ENCODE measurements at places on chromosomes 6 and 20.

- DNase-seq: no peak
Measured at GRCh38 chr6:153735761-153736160, 303.3 kb upstream of the OPRM1 start.

DNA sequence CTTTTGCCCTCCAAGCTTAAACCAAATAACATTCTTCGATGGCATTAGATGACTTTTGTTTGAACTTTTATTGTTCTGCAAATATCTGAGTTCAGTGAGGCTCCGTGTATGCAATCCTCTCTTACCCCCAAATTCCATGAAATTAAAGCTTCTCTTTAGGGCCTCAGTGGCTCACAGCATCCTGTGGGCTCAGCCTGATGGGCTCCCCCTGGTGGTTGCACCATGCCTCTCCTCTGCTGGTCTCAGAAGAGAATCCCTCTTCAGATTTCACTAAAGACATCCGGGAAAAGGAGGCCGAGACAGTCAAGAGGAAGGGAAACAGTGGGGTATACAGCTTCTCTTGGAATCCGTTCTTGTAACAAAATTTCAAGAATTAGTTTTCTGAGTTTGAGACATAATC lies 331.6 kb upstream of the NT5E start:
- no peak for DNase-seq

DNA sequence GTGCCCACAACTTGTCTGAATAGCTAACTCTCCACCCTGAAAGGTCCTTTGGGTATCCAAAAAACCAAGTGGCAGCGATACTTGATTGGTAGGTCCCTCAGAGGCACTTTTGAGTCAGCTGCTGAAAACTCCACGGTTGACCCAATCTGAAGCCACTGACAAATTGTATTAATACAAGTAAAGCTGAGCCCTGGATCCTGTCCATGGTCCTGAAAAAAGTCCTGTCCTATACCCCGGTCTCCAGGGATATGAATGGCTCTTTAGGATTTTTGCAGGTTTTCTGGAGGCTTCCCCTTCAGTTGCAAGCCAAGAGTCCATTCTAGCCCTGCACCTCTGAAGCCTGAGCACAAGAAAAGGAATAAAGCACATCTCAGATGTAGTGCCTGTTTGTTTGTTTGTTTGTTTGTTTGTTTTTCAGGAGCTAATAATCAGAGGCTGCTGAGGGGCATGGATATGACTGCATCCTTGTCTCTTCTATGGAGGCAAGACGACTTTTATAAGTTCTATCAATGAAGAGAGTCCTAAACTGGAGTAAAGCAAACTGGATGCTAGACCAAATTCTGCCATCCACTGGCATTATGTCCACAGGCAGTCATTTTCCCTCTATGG lies 1.7 kb upstream of the SLC12A5 start:
- DNase-seq: no peak

DNA sequence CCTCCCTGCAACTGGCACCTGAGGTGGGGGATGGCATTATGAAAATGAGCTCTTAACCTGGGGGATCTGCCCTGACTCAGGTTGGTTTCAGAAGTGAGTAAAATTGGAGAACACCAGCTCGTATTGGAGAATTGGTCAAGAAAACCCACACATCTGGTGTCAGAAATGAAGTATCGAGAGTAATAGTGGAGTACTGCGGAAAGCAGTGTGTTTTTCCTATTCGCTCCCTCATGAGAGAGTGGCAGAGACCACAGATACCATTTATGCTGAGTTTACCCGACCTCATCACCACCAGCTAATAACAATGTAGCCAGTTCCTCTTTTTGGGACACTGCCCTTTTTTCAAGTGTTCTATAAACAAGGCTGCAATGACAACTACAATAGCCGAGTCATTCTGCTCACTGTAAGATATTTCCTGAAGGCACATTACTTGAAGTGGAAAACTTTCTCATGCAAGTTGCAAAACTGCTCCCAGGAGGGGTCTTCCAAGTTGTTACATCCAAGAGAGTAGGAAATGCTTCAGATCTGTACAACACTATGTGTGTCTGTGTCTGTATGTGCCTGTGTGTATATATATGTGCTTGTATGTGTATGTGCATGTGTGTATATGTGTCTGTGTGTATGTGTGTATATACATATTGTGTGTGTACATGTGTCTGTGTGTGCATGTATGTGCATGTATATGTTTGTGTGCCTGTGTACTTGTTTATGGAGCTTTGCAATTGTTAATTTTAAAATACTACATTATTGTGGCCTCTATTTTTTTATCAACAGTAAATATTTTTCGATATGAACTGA lies 106.0 kb upstream of the CST7 start:
- DNase-seq: no peak

- no peak for DNase-seq
Measured at GRCh38 chr6:8075185-8075584, 11.0 kb upstream of the BLOC1S5 start.

DNA sequence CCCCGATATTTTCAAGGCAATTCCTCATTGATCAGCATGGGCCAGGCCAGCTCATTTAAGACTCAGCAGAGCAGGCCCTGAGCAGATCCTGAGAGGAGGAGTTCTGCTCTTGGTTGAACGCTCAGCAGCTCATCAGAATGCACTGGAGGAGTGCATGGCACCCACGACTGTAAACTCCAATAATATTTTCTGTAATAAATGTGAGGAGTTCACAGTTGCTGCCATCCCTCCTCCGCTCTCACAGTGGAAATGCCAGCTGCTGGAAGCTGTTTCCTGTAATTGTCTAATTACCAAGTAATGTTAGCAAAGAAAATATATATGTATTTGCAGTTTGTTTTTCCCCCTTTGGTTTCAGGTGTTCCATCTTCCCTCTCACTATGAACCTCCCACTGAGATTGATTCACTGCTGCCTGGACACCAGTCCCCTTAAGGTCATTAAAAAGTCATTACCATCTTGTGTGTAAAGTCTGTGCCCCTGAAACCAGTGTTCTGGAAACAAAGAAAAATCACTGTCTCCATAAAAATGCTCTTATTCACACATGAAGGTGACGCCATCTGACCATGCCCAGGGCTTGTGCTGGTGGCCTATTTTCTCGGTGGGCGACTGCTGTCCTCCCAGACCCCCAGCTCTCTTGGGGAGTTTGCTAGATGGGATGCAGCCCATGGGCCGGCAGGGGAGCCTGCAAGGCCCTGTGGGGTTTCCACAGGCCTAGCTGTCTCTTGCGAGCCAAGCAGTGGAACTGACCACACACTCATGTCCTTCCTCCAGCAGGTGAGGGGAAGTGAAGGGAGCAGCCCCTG lies 374.2 kb downstream of the ZFAND3 start:
- no peak for DNase-seq

DNA sequence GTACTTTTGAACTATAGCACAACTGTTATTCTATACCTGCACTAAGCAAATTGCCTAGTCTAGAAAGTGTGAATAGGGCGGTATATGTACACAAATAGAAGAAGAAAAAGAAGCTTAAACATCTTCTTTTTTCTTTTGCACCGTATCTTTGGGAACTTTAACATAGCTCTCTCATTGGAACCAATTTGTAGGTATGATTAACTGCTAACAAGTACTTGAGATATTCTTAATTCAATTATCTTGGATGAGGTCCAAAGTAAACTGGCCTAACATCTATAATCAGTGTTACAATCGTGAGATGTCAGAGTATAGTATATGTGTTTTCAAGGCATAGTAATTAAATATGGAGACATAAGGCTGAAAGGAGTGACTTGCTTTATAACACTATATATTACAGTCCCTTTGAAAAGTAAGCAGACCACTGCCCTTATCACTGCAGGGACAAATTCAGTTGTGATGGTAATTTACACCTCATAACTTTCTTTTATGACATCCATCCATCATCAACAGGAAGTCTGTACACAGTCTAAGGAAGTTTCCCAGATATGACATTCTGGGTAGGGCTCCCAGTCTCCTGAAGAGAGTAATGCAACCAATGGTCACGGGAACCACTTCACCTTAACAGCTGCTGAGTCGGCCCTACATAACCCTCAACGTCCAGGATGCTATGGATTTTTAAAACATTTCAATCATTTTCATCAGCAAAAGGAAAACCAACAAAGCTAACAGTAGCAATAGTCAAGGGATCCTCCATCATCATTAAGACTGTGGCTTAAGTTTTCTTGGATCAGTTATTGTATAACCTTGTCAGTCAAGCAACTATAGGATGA lies 37.6 kb downstream of the NKAIN2 start:
- DNase-seq: no peak

DNA sequence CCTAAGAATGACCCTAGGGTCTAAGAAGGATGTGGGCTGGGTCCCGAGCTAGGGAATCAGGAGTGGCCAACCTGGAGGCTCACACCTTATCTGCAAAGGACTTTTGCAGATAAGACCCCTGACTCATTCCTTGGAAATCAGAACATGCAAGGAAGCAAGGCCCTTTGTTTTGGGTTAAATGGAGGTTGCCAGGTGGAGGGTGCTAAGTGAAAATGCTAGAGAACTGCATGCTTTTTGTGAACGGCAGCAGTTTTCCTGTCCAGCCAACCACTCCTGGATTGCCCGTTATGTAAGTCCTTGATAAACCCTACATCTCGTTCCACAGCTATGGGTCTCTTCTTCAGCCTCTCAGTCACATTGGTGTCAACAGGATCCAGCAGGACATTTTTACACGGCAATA lies 52.1 kb upstream of the CST7 start:
- no peak for DNase-seq

GRCh38 chr6:10720265-10720959 lies 2.5 kb upstream of the TMEM14C start:
- DNase-seq: no peak

DNA sequence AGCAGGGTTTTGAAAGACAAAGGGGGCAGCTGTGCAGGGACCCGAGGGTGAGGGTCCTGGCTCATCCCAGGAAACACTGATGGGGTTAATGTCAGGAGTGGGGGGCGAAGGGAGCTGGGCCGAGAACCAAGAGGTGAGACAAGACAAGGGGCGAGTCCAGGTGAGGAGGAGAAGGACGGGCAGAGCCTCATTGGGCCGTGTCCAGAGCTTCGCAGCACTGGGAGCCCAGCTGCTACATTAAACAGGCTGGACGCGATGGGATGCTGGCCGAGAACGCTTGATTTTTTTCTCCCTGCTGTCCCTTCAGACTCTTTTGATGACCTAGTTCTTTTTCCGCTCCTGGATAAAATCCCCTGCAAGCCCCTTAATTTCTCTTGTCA lies 172.8 kb upstream of the SNX9 start:
- no peak for DNase-seq

GRCh38 chr6:84643778-84644177 lies 120.6 kb downstream of the TBX18 start:
- DNase-seq: no peak

DNA sequence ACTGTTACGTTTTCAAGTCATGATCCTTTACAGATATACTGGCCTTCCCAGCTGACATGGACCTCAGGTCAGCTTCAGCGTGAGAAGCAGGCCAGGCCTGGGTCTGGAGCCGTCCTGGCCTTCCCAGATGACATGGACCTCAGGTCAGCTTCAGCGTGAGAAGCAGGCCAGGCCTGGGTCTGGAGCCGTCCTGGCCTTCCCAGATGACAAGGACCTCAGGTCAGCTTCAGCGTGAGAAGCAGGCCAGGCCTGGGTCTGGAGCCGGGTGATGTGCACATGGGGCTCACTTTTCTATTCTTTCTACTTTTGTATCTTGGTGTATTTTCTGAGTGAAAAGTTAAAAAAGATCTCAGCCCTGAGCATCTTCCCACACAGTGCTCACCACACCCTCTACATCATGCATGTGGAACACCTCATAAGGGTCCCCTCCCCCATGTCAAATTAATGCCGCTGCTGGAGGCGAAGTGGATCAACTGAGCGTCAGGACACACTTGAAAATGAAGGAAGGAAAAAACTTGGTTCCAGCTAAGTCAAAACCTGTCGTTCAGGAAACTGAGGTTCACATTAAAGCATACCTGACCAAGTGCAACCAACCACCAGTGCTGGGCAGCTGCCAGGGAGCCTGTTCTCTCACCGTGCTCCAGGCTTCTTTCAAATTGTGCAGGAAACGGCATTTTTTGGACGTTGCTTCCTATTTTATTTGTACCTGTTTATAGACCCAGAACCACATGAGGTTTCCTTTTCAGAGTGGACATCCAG lies 32.2 kb downstream of the KIF25 start:
- no peak for DNase-seq

- no peak for DNase-seq
Measured at GRCh38 chr6:48476257-48476656, 365.3 kb upstream of the PTCHD4 start.

- DNase-seq: no peak
Measured at GRCh38 chr20:17571153-17571527, 1.3 kb downstream of the DSTN start.

GRCh38 chr6:118869894-118870589 lies 23.9 kb upstream of the ASF1A start:
- DNase-seq: no peak

DNA sequence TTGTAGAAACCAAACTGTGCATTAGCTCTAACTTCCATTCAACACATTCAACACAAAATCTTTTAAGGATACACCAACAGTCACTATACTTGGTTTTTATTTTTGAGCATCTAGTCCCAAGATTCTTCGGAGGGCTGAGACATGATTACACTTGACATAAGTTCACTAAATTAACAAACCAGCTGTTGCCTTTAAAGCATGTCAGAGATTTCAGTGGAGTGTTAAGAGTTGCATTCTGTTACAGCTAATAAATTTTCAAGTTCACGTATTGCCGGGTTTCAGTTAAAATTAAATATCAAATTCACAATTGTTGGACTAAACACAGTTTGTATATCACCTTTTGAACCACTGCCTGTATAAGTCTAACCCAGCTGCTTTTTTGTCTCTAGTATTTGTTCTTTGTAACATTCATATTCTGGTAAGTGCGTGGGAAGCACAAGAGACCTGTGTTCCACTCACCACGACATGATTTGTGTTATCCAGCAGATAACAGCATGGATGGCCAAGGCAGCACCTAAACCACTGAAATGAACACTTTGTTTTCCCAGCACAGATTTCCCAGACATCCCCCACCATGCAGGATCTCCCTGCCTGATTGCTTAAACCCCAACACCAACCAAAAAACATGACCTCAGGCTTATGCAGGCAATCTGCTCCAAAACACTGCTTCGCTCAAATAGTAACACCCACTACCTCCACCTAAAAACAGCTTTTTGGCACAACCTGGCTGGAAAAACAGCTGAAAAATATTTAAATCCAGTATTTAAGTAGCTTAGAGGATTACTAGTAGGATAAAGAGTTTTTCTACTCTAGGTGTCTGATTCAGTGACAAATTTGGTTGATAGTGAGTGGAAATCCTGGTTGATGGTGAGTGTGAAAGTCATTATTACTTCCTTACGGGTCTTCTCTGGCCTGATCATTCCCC lies 286.5 kb upstream of the NT5E start:
- DNase-seq: no peak

GRCh38 chr6:138970856-138971425 lies 17.1 kb downstream of the REPS1 start:
- DNase-seq: no peak

- no peak for DNase-seq
Measured at GRCh38 chr6:56168596-56168995, 78.8 kb downstream of the COL21A1 start.

- DNase-seq: no peak
Measured at GRCh38 chr6:17725083-17725482, 18.4 kb upstream of the NUP153 start.

DNA sequence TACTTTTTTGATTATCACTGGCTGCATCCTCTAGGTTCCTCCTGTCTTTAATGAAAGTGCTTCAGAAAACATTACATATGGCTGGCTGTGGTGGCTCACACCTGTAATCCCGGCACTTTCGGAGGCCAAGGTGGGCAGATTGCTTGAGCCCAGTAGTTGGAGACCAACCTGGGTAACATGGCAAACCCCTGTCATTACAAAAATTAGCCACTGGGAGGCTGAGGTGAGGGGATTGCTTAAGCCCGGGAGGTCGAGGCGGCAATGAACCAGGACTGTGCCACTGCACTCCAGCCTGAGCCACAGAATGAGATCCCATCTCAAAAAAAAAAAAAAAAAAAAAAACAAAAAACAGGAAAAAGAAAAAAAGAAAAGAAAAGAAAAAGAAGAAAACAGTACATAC lies 35.3 kb downstream of the BEND3 start:
- DNase-seq: no peak

Data from C1 segment of cervical spinal cord (tissue), 14 donors.